Spleen (tissue), 13 donors: ENCODE measurements at places on chromosomes 7 and 10.

- peak; percentile 77 for DNase-seq
Observed at GRCh38 chr10:43265799-43266721, 805 bp downstream of the RASGEF1A start.

DNA sequence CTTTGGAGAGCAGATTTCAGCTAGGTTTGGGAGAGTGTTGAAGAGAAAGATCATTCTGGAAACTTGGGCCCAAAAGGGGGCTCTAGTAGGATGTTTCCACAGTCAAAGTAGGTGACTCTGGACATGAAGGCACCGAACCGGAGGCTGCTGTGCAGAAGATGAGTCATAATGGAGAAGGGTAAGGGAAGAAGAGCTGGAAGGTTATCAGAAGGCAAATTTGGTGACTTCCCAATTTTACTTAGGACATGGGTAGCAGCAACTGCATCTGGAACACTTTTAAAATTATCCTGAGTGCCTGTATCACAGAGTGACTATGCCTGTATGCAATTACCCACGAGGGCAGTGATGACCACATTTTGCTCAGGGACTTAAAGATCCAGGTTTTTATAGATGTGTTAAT, 38.8 kb downstream of the PIK3AP1 start:
- no peak for DNase-seq

- DNase-seq, result no peak
Observed at GRCh38 chr10:75084834-75085384, 26.5 kb upstream of the SAMD8 start.

DNA sequence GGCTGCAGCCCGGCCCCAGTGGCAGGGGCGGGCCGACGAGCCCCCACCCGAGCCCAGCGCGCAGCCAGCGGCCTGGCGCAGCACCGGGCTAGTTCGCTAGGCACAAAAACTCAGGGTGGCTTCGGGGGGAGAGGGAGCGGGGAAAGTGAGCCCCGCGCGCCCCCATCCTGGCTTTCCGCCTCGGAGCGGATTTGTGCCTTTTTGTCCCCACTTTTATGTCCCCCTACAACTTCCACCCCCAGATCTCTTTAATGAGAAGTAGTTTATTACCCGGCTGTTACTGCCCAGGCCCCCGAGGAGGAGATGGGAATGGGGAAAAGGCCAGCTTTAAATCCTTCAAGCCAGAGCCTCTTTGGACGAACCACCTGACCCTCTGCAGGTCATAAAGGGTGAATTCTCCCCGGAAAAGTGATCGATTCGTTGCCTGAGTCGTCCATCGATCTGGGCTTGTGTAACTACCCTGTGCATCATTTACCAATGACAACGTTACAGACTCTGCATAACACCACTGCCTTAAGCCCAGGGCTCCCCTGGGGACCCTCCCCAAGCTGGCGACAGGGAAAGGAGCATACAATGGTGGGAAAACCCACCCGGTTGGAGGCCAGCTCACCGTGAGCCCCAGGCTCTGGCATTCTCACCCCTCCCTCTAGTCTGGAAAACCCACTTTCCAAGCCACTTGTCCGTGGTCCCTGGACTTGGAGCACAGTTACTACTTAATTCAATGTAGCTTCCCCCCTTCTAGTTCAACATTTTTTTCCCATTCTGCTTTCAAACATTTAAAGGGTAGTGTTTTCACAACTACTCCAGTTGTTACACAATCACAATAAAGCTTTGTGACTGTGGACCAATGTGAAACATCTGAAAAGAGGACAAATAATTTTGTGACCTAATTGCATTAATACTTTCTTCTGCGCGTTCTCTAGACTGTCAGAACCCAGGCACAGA, 748 bp upstream of the SH3PXD2A start:
- DNase-seq, result no peak

GRCh38 chr7:85234730-85235129, 47.9 kb upstream of the SEMA3D start:
- peak; percentile 12 for DNase-seq

- DNase-seq, result peak; percentile 84
Observed at GRCh38 chr7:44615149-44615611, 8.8 kb downstream of the OGDH start.

GRCh38 chr7:134480730-134481129, 21.8 kb upstream of the AKR1B1 start:
- no peak for DNase-seq

DNA sequence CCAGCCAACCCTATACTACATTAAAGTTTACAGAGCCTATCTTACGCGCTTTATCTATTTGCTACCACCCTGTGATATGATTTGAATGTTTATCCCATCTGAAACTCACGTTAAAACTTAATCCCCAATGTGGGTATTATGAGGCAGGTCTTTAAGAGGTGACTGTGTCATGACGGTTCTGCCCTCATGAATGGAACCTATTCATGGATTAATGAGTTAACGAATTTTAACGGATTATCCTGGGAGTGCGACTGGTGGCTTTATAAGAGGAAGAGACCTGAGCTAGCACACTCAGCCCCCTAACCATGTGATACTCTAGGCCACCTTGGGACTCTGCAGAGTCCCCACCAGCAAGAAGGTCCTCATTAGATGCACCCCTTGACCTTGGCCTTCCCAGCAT, 37.8 kb downstream of the SRPK2 start:
- DNase-seq, result no peak

DNA sequence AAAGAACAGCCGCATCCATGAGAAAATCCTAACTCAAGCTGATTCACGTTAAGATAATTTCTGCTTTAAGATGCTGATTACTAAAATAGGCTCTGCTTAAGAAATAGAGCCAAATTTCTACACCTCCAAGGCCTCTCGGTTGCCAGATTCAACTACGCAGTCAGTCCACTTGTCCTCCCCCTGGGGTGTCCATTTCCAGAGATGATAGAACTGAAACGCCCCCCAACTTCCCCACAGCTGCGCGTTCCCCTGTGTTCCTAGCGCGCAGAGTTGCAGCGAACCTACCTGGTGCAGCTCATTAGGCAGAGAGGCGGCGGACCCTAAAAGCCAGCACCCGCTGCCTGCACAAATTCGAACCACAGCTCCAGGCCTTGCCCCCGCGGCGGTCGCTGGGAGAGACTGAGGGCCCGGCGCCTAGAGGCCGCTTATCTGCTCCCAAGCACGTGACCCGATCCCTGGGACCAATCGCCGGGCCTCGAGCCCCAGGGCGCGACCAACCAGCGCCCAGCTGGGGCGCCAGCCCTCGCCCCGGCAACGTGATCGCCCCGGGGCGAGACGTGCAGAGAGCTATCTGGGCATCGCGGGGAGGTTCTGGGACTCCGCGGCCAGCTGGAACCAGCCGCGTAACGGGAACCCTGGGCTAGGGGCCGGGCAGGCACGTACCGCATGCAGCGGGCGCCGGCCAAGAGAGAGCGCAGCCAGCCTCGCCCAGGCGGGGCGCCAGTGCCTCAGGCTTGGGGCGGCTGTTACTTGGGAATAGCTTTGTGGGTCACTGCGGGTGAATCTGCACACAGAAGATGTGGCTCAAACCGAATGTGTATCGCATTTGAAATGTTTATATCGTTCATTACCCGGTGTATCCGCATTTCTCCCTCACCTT, at the start of gene PPP1R3C:
Gene PPP1R3C, minus strand, starts transcription at position 401 of the 880 bp plus-strand sequence. Its CDS starts 102 bp downstream, at position 299.
- DNase-seq, result peak; percentile 86
